Omental fat pad (tissue), 4 donors: ENCODE measurements at places on chromosomes 16 and 17.

GRCh38 chr17:67629971-67630320, 87.8 kb upstream of the NOL11 start:
- DNase-seq = no peak

DNA sequence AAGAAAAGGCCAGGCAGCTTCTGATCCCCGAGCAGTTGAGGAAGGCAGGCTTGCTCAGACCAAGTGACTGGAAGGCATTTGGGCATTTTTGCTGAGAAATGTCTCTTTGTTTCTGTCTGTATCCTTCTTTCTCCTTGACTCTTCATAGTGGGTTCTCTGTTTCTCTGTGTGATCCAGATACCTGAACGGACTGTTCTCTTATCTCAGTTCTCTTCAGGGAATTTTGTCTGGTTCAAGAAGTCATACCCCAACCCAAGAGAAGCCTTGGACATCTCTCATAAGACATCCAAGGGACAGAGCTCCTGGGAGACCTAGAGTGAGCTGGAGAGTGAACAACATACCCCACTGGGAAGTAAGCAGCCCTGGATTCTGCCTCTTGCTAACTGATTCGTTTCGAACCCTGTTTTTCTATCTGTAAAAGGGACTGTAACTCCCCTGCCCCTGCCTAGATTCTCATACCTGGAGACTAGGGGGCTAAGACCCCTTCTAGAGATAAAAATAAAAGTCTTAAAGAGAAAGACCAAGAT, 541 bp downstream of the CCL3 start:
- DNase-seq = no peak

GRCh38 chr17:39831588-39831987, 32.5 kb downstream of the IKZF3 start:
- no peak for DNase-seq

GRCh38 chr17:31918701-31919128, 17.2 kb upstream of the UTP6 start:
- no peak for DNase-seq

GRCh38 chr16:19142939-19143598, 25.0 kb upstream of the SYT17 start:
- no peak for DNase-seq

DNA sequence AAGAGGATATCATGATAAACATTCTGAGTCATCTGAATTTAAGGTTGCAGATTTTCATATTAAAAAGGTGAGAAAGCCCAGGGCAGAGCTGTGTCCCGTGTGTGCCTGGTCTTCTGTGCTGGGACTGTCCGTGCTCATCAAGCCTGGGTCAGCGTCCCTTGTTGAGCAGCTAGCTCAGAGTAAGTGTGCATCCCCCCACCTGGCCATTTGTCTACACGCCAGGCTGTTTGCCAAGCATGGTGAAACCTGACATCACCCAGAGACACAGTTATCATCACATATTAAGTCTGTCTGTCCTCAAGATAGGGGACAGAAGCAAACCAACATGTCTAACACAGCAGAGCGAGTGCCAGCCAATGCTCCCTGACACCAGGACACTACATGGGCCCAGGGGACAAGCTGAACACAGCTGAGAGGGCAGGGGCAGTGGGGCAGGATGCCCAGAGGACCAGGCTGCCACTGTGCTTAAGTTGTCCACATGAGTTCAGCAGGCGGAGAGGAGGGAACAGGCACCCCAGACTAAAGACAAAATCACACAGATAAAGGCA, 57.9 kb upstream of the CNEP1R1 start:
- DNase-seq = no peak

- DNase-seq = no peak
Measured at GRCh38 chr16:31487720-31488467, 5.0 kb downstream of the SLC5A2 start.

- DNase-seq = no peak
Measured at GRCh38 chr17:48546924-48547807, 2.3 kb upstream of the HOXB2 start.

GRCh38 chr17:7707446-7707845, 2.4 kb downstream of the EFNB3 start:
- DNase-seq = no peak

- DNase-seq = no peak
Measured at GRCh38 chr16:74577882-74578366, 29.0 kb downstream of the GLG1 start.

GRCh38 chr16:19410435-19411171, 7.1 kb upstream of the TMC5 start:
- no peak for DNase-seq

DNA sequence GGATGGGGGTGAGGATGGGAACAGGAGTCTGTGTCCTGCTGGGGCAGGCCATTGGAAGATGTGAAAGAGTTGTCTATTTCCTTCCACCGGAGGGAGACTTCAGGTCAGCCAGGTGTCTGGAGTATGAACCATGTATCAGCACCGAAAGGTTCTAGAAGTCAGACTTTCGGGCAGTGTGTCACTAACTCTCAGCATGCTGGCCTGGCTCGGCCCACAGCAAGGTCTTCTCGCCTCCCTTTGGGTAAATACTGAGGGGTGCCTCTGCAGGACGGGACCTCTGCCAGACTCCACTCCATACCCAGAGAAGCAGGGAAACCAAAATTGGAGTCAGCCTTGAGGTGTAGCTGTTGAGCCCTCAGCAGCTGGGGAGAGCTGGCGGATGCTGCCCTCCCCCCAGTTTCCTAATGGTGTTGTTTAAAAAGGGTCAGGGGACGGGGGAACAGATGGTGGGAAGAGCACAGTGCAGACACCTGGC, 507 bp downstream of the CIITA start:
- no peak for DNase-seq

- no peak for DNase-seq
Measured at GRCh38 chr17:72336026-72336803, 215.4 kb downstream of the SOX9 start.

DNA sequence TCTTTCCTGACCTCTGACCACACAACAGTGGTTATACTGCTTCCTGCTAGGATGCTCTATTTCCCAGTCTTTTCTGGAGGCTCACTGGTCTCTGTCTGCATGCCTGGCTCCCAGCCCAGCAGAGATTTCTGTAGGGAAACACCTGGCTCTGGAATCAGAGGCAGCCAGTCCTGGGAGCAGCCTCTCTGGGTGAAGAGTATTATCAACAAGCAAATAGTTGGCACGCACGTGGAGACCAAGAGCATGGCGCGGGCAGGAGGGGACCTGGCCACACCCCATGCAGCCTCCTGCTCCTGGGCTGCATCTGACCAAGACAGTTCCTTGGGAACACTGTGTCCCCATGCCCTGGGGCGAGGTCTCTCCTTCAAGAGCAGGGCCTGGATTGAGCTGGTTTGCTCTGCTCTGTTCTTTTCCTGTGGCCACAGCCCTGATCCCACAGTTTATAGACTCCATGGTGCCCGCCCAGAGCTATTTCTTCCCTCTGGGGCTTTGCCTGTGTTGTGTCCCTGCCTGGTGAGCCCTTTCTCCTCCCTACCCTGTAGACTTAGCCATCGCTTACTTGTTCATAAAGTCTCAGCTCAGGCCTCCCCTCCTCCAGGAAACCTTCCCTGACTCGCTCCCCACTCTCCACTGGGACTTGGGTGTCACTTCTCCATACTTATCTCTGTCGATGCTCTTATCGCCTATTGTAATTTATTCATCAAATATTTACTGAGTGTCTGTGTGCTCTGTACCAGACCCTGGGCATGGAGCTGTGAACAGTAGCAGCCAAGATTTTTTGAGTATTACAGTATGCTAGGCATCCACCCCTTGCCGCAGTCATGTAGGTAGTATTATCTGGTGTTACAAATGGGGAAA, 60.6 kb downstream of the SCNN1B start:
- no peak for DNase-seq

- no peak for DNase-seq
Measured at GRCh38 chr17:45287526-45288500, 25.9 kb upstream of the SPATA32 start.

DNA sequence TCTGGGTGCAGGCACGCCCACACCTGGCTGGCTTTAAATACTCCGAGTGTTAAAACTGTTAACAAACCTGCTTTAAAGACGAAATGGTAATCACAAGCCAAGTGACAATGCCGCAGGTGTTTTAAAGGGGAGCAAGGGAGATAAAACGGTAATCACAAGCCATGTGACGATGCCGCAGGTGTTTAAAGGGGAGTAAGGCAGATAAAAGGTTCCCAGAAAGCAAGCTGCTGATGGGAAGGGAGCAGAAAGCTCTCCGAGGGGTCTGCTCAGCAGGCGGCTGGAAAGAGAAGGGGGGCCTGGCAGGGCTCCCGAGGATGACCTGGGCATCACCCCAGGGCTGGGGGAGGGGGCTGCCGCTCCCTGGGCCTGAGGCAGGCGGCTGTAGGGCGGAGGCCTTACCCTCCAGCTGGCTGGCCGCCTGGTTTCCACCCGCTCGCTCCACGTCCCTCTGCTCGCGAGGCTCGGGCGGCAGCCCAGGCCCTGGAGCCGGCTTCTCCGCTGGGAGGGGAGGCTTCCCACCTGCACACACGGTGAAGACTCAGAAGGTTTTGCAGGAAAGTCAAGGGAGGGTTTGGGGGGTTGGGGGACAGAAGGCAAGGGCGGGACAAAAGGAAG, 12.1 kb downstream of the NDUFAF8 start:
- no peak for DNase-seq

DNA sequence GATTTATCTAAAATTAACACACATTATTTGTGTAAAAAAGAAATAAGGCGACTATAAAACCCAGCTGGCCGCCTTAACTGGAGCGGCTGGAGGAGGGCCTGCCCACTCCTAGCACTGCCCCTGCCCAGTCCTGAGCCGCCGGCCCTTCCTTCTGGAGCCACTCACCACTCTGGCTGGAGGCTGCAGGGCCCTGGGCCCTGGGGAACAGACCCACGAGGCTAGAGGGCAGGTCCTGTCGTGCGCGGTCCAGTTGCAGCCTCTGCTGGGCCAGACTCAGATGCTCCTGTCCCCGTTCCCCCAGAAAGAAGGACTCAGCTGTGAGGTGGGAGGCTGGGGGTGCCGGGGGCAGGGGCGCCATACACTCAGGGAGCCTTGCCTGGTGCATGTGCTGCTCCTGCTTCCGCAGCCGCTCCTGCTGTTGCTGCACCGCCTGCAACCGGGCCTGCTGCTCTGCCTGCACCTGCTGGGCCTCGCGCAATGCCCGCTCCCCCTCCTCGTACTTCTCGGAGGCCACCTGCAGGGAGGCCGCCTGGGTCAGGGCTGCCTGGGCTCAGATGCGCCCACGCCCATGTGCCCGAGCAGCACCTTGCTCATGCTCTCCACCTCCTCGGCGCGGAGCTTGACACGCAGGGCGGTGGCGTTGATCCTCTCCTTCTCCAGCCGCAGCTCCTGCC, 9.0 kb upstream of the MRPL38 start:
- no peak for DNase-seq

DNA sequence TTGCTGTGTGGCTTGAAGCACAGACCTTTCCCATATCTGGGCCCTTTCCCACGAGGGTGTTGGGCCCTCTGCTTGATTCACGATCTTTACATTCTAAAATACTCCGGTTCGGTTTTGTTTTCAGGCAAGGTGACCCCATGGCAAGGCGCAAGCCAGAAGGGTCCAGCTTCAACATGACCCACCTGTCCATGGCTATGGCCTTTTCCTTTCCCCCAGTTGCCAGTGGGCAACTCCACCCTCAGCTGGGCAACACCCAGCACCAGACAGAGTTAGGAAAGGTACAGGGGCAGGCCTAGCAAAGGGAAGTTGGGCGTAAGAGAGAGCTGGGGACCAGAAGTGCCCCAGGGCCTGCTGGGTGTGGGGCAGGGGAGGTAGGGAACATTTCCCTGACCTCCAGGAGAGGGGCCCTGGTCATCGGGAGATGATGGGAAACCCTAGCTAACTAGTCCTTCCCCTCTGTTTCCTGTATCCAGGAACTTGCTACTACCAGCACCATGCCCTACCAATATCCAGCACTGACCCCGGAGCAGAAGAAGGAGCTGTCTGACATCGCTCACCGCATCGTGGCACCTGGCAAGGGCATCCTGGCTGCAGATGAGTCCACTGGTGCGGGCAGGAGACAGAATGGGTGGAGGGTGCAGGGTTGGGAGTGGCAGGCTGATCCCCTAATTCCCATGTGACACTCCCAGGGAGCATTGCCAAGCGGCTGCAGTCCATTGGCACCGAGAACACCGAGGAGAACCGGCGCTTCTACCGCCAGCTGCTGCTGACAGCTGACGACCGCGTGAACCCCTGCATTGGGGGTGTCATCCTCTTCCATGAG, 1.4 kb downstream of the ALDOA start:
- DNase-seq = no peak

- no peak for DNase-seq
Measured at GRCh38 chr16:4053301-4053845, 62.9 kb downstream of the ADCY9 start.
